ENCODE measurements at places on chromosomes 7 and 10.

- peak; percentile 68 for DNase-seq
These were observed 12.5 kb downstream of the SFRP5 start for GRCh38 chr10:97759158-97759887.

GRCh38 chr7:110786328-110786965, 304.5 kb upstream of the LRRN3 start:
- no peak for DNase-seq

- DNase-seq: no peak
These were observed 13.8 kb upstream of the ECHDC3 start for GRCh38 chr10:11728353-11728752.

GRCh38 chr7:23712368-23713284, 2.6 kb downstream of the STK31 start:
- no peak for DNase-seq

- no peak for DNase-seq
These were observed 117.5 kb upstream of the PRPS1L1 start for GRCh38 chr7:18145160-18145559.

DNA sequence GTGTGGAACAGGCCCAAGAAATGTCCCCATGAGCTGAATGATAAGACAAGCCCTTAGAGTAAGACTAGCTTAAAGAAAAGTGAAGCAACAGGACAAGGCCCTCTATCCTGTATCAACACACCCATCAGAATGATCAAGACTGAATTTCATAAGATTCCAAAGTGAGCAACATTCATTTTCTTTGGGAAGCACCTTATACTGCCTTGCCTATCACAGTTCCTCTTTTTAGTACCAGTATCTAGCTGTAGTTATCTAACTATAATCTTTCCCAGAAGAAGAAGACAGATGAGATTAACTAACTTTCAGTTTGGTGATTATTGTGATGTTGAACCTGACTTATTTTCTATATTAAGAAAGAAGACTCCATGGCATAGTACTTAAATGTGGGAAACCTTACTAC, 391.2 kb downstream of the PHTF2 start:
- DNase-seq: no peak

GRCh38 chr7:1979591-1980560, 252.9 kb downstream of the MAD1L1 start:
- DNase-seq: no peak

DNA sequence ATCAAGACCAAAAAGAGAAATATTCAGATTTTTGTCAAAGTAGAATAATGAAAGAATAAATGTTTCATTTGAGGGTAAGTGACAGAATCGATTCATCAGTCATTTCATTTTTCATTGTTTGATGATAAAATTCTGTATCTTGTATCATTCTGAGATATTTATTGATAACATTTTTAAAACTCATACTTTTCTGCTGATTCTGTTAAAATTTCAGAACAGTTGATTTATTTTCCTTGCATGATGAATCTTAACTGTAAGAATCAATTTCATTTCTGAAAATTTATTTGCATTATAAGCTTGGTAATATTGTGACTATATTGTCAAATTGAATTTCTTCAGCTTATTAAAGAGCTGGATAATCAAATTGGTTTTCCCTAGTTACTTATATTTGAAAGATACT, 13.9 kb downstream of the PHYHIPL start:
- DNase-seq: no peak

DNA sequence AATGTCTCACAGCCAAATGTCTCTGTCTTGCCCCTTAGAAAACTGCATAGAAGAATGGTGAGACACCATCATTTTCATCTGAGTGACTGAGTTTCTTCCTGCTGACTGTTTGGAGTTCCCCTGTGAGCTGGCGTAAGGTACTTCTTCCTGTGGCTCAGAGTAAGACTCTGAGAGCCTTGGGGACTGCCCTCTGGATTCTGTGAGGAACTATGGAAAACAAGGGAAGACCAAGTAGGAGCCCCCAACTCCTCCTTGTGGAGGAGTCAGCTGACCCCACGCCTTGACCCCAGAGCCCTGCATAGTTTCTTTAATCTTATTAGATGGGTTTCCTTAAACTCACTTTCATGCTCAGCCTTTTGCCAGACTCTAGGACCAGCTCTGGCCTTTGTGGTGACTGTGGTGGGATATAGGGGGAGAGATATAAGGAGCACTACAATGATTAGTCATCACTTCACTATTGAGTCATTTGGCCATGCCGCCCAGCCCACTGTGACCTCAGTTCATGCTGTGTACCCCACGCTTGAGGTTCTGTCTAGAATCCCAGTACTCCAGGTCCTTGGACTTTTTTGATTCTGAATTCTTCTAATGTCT, 51.8 kb upstream of the FAM133B start:
- no peak for DNase-seq

DNA sequence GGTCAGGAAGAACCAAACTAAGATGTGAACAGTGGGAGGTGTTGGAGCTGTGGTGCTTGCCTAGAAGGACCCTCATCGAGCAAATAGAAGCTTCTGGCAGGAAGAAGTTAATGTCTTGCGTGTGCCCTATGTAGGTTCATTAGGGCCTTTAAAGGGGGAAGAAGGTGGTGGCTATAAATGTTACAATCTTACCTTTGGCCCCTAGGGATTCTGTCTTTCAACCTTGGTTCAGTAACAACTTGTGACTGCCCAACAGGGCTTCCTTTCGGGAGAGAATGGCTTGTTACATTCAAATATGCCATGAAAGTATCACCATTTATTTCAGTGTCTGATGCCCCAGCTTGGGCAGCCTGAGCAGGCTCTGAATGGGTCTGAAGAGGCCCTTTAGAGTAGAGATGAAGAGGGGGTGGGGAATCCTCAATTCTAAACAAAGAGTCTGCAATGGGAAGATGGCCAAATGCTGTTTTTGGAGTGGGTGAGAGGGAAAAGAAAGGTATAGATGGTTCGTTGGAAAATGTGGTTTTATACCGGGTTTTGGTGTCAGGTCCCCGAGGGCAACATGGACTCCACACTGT, 108.0 kb downstream of the TCF7L2 start:
- peak; percentile 41 for DNase-seq

- DNase-seq: no peak
These were observed 78.1 kb upstream of the STRIP2 start for GRCh38 chr7:129356176-129356575.

DNA sequence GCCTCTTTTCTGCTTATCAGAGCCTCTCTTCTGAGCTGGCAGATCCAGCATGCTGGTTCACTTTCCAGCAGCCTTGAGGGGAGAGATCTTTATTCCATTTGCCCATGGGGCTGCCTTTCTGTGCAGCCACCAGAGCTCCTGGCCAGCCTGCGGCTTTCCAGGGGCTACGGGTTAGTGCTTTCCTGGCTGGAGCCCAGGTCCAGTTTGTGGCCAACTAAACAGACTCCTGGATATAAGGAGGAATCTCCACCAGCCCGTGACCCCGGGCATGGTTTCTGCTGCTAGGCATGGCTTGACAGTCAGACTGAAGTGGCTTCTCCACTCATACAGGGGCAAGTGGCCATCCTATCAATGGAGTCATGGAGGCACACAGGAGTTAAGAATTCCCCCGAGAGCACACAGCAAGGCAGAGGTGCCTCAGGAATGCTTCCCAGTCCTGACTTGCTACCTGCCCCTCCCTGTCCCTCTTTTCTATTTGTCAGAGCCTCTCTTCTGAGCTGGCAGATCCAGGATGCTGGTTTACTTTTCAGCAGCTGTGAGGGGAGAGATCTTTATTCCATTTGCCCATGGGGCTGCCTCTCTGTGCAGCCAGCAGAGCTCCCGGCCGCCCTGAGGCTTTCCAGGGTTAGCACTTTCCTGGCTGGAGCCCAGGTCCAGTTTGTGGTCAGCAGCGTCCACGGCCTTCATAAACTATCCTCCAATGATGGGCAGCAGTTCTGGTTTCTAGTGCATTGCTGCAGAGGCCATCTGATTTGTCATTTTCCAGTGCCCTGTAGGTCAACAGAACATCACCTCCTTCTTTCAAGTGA, 35.9 kb downstream of the TSPAN15 start:
- DNase-seq: peak; percentile 100

DNA sequence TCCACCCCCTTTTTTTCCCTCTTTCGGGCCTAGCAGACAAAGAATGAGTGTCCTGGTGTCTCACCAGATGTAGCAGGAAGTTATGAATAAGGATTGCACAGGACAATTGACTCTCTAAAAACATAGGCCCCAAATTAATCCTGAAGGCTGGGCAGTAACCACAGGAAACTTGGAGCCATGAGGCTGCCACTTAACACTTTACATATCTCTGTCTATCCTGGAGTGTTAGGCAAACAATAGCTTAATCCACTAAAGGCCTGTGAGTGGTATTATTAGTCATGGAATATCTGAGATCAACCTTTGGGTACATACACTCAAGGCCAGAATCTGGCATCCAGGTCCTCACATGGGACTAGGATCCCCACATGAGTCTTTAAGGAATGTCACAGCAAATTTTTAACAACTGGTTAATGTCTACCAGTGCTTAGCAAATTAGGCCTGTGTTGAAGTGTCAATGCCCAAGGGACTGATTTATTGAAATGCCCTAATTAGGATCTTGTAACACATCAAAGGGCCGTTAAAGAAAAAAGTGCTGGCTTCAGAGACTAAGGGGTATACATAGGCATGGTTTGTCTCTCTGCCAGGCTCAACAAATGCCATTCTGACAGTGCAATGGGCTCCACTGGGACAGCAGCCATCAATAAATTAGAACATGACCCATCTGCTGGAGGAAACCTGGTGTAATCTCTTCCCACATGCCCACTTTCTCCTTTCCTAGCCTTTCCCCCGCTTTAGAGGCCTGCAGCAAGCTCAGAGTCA, 196.7 kb upstream of the TBX20 start:
- DNase-seq: no peak

DNA sequence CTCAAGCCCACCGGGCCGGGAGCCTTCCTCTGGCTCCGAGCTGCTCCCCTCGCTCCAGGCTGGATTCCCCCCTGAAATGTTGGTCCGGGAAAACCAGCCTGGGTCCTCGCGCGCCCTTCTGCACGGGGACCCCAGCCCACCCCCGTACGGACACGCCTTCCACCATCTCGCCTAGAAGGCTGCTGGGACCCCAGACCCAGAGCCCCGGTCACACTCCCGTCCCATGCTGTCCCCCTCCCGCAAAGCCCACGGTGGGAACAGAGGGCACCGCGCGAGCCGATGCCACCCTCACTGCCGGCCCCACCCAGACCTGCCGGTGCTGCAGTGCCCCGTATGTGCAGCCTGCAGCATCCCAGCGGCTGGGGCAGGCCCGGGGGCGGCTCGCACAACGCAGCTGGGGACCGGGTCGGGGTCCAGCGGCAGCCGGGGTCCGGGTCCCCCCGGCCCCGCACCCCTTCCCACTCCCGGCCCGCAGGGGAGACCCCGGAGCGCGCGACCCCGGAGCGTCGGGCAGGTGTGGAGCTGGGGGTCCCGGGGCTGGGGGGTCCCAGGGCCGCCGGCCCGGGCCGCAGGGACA, 871 bp downstream of the SPOCK2 start:
- DNase-seq: no peak

- no peak for DNase-seq
These were observed 113.2 kb downstream of the GRID1 start for GRCh38 chr10:86253091-86254072.

- DNase-seq: no peak
These were observed 21.6 kb downstream of the RBM48 start for GRCh38 chr7:92550194-92550593.

DNA sequence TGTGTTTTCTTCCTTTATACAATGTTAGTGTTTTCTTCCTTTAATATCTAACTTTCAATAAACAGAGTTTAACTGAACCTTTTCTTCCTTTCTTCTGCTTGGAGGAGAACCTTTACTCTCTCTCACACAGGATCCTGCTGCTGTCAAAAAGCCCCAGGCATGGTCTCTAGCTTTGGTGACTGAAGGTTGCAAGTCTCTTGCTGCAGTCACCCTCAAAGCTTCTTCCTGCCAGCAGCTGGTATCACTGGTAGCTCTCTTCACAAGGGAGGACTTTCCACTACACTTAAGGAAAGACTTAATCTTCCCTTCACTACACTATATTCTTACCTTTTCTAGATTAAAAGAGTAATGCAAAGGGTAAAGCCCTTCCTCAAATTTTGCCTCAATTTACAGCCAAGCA, 153.4 kb downstream of the SGMS1 start:
- no peak for DNase-seq

DNA sequence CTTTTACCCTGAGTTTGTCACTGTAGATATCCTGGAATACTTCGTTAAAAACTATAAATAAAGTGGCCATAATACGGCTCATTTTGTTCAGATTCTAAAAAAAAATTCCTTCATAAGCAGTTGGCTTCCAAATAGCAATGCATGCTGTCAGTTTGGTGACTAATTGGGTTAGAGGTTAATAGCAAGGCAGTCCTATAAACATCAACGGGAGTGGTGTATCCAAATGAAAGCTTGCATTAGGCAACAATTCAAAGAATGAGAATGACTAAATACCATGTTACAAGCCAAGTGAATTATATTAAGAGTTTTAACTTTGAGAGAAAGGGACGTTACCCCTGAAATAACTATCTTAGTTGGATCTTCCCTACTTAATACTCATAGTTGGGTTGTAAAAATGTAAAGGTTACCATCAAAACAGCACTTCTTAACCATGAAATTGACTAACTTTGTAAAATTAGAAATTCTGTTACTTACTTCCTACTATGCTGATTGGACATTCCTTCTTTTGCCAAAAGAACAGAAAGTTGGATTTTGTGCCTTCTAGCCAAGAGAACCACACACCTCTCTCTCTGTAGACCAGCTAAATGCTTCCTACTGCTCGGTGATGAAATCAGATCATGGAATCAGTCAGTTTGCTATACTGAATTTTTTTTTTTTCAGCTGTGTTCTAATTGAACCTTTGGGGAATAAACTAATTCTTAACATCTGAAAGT, 98.0 kb downstream of the KAT6B start:
- no peak for DNase-seq

DNA sequence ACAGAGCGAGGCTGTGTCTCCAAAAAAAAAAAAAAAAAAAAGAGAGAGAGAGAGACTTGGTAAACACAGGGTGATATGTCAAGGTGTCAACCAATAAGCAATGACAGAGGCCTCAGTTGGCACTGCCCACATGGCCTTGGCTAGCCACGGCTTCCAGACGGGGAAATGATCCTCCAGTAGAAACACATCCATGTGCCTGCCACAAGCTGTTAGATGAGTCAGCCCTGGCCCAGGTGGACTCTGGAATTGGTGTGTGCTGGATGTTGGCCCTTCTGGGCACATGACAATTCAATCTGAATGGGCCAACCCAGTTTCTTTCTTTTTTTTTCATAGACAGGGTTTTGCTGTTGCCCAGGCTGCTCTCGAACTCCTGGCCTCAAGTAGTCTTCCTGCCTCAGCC, 13.7 kb downstream of the RFC2 start:
- DNase-seq: no peak

- peak; percentile 25 for DNase-seq
These were observed 84.3 kb upstream of the PHF14 start for GRCh38 chr7:10889266-10889898.

GRCh38 chr10:103890194-103890658, 27.8 kb downstream of the STN1 start:
- DNase-seq: no peak

GRCh38 chr7:81743201-81743600, 26.6 kb downstream of the HGF start:
- no peak for DNase-seq

DNA sequence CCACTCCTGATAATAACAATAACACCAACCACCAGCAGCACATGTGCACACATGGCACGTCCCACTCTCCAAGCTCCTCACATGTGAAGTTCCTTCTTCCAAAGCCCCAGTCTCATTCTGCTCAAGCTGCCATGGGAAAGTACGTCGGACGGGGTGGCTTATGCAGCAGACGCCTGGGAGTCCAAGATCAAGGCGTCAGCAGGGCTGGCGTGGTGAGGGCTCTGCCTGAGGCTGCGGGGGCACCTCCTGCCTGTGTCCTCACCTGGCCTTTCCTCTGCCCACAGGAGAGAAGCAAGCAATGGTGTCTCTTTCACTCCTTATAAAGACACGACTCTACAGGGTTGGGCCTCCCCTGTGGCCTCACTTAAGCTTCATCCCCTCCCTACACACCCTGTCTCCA, 68.8 kb upstream of the INSIG1 start:
- DNase-seq: no peak

Measured in thyroid gland (tissue), 4 donors.